Activated naive CD4-positive, alpha-beta T cell treated with anti-CD3 and anti-CD28 coated beads for 36 hours (primary cell): ENCODE measurements at places on chromosomes 2 and 18. TPM values are rescaled to one million over a fixed set of nuclear protein-coding genes. Genes with fewer than 3 reads are reported as not detected.

NAT8 gene
- total RNA-seq: not detected

IL37 gene
- not detected for total RNA-seq

DNA sequence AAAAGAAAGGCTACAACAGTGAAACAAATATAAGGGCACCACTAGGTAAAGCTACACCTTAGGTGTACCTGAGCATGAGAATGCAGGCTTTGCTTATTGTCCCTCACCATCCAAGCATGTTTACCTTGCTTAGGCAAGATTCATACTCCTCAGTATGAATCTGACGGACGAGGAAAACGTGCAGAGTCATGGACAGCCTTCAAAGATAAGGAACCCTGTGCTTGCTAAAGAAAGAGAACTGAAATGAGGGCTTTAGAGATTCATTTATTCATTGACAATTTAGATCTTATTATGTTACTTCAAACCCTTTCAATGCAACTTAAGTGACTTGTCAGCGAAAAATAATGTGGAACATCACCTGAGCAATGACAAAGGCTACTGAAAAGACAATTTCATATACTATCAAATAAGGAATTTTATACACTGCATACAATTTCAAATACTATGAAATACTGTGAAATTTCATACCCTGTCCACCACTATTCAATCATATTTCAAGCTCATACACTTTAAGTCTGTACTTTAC, 21.7 kb downstream of the CLASP1 start:
- DNase-seq: no peak

DNA sequence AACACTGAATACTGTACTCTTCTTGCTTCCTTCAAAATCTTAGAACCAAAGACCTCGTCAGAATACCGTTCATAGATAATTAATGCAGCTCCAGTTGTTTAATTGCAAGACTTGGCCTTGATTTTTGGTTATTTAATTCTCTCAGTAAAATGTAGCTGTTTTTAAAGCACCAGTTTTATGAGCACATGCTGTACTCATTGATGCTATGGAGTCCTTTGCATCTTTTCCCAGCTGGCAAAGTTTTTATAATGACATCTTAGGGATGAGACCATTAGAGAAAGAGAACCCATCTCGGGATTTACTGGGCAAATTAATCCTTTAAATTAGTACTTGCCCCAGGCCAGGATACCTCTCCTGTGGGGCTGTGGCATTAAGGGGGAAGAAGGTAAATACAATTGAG, 199.3 kb downstream of the MEMO1 start:
- DNase-seq: no peak

GRCh38 chr2:188916736-188917135, 57.4 kb upstream of the COL3A1 start:
- no peak for DNase-seq

DNA sequence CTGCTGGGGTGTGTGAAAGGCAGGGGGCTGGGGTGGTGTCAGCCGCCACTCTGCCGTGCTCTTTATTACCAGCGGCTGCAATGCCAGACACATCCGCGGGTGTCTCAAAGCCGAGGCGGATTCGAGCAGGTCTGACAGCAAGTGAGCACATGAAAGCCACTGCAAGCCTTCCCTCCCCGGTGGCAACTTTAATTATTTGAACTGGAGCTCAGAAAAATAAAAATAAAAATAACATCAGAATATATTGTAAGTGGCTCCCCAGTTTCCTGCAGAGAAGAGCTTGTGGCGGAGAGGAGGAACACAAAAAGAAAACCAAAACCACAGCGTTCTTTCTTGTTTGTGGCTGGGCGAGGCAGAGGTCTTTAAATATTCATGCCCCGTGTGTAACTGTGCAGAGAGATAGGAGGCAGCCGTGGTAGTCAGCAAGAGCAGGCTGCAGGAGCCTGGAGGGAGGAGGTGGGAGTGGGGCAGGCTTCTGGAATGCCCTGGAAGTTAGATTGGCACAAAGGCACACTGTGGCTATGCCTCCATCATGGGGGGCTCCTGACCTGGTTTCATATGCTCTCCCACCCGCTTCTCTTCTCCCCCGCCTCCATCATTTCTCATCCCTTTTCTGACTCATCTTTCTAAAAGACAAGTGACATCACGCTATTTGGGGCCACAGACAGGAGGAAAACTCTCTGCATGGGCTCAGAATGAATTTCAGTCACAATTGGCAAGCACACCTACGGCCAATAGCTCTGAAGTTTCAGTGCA, 199.8 kb downstream of the CLIP4 start:
- peak; percentile 76 for DNase-seq

DNA sequence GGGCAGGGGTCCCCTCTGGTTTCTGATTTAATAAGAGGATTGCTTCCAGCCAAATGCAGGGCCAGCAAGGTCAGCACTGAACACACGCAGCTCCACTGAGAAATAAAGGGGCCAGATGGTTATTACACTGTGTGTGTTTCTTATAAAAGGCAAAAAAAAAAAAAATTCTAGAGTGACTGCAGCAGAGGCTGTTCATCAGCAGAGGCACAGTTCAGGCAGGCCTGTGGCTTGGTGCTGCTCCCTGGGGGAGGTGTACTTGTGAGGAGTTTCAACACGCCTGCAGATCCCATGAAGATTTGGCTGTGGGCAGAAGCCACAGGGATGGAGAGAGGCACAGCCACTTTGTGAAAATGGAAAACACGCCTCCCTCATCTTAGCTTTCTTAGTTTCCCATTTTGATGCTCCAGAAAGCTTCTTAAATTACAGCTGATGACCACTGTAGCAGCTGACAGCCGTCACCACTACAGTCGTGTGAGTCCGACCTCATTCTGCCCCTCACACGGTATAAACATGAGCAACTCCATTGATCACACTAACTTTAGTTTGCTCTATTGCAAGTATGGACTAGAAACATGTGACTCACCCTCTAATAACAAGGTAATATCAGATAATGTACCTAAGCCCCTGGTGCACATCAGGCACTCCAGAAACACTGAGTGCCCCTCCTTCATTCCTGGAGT, 726.5 kb upstream of the RAB6C start:
- DNase-seq: no peak

DNA sequence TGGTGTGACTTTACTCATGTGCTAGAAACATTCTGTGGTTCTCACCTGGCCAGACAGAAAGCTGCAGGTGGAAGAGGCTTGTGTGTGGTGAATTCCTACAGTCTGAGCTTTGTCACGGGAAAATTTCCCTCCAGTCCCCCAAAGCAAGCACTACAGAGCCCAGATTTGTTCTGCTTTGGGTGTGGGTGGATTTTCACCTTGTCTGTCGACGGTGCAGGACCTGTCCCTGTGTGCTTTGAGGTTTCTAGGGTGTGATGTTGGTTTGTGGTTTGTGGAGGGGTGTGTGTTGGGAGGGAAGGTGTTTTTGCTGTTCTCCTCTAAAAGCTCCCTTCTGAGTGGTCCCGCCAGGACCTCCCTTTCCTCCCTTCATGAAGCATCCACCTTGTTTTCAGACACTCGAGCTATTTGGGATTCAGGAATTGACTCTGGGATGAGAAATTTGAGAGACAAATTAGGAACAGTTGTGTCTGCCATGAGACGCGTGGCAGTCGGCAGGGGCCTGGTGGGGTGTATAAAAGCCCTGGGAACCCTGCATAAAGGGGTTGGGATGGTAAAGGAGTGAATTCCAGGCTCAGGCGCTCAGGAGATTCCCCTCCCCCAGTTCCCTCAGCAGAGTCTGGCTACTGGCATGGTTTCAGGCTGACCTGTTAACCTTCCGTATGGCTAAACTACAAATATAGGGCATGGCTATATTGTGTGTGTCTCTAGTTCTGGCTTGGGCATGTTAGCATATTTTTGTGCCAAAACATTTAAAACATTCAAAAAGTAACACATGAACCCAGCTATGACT, 65.5 kb downstream of the DGKD start:
- DNase-seq: peak; percentile 82

DNA sequence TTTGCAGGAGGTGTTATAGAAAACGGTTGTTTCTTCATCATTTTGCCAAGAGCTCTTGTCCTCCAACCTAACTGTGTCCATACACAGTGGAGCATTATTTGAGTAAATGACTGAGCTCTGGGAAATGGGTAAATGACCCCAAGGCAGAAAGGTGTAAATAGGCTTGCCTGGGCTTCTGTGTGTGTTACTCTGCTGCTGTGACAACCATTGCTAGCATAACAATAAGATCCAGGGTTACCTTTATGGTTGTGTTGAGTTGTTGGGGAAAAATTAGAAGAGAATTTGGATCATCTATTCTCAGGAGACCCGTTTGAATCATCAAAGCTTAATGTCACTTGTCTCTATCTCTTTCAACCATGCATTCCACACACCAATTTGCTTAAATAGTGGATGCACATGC, 672.7 kb downstream of the DPP10 start:
- DNase-seq: no peak

GRCh38 chr2:97617911-97618310, 28.0 kb upstream of the COX5B start:
- no peak for DNase-seq

DNA sequence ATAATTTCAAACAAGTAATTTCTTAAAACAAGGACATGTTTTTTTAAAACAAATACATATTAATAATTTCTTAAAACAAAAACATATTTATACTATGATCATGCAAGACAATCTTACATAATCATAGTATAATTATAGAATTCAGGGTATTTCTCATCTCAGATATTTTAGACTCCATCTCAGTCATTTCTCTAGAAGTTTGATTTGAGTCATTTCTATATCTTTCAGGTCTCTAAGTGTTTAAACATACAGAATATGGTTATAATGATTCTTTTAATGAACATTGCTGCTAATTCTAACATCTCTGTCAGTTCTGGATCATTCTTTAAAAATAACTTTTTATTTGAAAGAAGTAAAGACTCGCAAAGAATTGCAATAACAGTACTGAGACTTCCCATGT, 154.2 kb upstream of the KYNU start:
- DNase-seq: no peak

DNA sequence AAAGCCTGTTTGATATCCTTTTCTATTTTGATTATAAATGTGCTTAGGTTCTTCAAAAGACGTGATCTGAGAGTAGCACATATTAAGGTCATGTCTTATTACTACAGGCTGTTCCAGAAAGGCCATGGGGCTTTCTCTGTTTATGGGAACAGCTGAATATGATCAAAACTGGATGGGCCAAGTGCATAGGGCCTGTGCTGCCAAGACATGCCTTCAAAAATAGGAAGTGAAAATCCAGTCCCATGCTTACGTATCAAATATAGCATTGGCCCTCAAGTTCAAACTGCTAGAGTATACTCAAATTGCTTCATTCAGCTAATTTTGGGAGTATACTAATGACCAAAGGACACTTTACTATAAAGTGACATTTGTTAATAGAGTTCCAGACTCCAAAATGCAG, 24.1 kb downstream of the SLC25A52 start:
- no peak for DNase-seq
